ENCODE measurements at places on chromosomes 7 and 10. TPM values are rescaled to one million over a fixed set of nuclear protein-coding genes. Genes with fewer than 3 reads are reported as not detected.

PNLIPRP2 gene
- total RNA-seq: not detected

ABCC2 gene
- 1.2 TPM for total RNA-seq

VPS37D gene
- 3.6 TPM for total RNA-seq

HOGA1 gene
- not detected for total RNA-seq

SFTPA1 gene
- not detected for total RNA-seq

PTF1A gene
- total RNA-seq: not detected

SLC16A12 gene
- 3.9 TPM for total RNA-seq

SUV39H2 gene
- 4.7 TPM for total RNA-seq

CSTF2T gene
- 17.8 TPM for total RNA-seq

CDNF gene
- 2.9 TPM for total RNA-seq

DNA sequence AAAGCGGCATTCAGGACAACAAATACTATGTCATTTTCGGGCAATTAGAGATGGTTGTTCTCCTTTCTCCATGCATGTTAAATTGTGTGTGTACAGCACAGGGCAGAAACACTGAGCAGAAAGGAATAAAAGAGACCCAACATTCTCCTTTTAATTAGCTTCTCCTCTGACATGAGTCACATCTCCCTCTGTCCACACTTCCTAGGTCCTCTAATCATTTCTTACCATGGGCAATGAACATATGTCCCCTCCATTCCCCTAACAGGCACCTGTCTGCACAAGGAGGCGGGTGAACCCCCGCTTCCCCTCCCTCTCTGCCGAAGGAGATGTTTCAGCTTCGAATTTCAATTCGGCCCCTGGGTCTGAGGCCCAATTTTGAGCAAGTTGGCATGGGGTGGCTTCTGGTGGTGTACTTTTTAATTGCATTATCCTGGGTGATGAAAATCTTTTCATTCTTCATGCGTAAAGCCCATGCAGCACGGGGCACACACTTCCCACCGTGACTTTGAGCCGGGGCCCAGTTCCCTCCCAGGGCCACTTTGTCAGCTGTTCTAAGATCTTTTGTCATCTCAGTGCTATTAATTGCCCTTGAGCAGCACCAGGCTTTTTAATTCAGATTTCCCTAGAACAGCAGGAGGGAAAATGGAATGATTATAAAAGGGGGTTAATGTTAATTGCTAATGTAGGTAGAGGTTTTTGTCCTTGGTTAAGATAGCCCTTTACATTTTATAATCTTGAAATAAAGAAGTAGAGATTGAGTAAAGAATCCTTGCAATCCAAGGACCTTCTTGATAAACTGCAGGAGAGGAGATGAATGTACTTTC is 219.5 kb upstream of the NRP1 start:
- H3K36me3 ChIP-seq: no peaks in the 10 kb centered on the region
- no peak for DNase-seq
- H3K4me1 ChIP-seq: peaks cover 4% of the 10 kb centered on the region
- H3K27ac ChIP-seq: no peak overlapping the region
- H3K27me3 ChIP-seq: no peaks in the 10 kb centered on the region

DNA sequence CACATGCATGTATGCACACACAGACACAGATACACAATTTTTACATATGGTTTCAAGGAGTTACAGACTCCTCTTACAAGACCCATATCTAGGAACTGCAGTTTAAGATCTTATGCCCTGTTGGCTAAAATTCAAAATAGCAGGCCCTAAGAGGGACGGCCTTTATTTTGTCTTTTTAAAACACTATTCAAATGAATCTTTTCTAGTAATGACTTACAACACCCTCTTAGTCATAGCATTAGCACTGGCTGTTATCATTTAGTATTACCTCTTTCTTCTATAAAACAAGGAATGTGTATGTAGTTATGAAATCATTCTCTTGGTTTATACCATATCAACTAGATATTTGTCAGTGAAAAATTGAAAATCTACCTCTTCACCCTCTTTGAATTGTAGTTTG is 15.3 kb downstream of the PAPSS2 start:
- H3K4me3 ChIP-seq: no peak overlapping the region
- H3K4me1 ChIP-seq: no peaks in the 10 kb centered on the region
- no peak overlapping the region for H3K27ac ChIP-seq
- no peaks in the 10 kb centered on the region for H3K36me3 ChIP-seq
- DNase-seq: no peak

- no peaks in the 10 kb centered on the region for H3K4me1 ChIP-seq
- no peaks in the 10 kb centered on the region for H3K36me3 ChIP-seq
- H3K27ac ChIP-seq: no peak overlapping the region
- DNase-seq: no peak
- no peaks in the 10 kb centered on the region for H3K27me3 ChIP-seq
Observed at GRCh38 chr10:123526356-123527064, 139.6 kb upstream of the GPR26 start.

DNA sequence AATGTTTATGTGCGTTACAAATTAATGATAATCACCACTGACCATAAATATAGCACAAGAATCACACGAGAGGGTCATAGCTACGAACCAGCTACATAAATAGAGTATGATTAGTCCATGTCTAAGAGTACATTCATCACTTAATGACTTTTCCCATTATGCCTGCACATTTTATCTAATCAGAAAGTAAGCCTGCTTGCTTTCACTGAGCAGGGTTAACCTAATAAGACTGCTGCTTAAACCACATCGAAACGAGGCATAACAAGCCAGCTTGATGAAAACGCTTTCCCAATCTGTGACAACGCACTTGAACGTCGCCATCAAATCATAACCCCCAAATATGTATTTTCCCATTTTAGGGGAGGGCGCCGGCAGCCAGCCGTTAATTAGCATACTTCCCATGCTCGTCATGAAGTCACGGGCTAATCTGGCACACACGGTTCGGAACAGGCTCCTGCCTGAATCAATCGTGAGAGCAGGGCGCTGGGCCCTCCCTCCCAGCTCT is 71.5 kb downstream of the EBF3 start:
- no peak for DNase-seq
- H3K36me3 ChIP-seq: no peaks in the 10 kb centered on the region
- H3K27ac ChIP-seq: no peak overlapping the region
- no peaks in the 10 kb centered on the region for H3K4me1 ChIP-seq

GRCh38 chr10:50362547-50363125 is 111.3 kb upstream of the ASAH2 start:
- no peak overlapping the region for H3K27ac ChIP-seq
- peaks cover 7% of the 10 kb centered on the region for H3K4me1 ChIP-seq
- H3K36me3 ChIP-seq: no peaks in the 10 kb centered on the region
- no peak for DNase-seq

- H3K4me3 ChIP-seq: no peak overlapping the region
- no peak for DNase-seq
- no peaks in the 10 kb centered on the region for H3K27me3 ChIP-seq
Observed at GRCh38 chr7:35555934-35556333, 139.0 kb downstream of the HERPUD2 start.

- no peak overlapping the region for H3K4me3 ChIP-seq
- no peak overlapping the region for H3K27ac ChIP-seq
- H3K36me3 ChIP-seq: no peaks in the 10 kb centered on the region
- no peak for DNase-seq
- H3K4me1 ChIP-seq: peaks cover 39% of the 10 kb centered on the region
Observed at GRCh38 chr10:122122493-122122892, 133.5 kb downstream of the TACC2 start.

DNA sequence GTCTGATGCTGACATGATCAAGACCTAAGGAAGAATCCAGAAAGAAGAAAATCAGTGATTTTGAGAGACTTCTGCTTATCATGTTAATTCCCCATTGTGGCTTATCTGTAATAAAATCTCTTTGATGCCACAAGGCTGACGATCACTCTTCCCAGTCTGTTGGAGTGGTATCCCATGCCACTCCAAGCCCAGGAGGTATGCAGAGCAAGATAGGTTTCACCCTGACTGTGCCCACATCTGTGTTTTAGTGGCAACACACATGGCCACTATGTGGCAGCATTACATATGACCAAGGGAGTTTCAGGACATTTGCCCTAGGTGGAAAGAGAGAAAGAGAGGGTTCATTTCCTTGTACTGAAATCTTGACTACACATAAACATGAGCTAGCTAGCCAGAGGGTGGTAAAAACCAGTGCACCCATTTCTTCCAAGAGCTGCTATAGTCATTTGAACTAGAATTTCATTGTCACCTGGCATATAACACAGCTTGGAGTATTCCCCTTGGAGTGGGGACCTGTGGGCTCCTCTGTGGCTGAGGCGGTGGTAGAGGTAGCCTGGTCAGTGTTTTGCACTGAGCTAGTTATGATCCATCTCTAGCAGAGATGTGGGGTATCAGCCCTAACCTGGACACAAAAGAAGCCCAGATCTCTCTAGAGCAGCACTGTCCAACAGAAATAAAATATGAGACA is 20.8 kb downstream of the LAMB4 start:
- no peak for DNase-seq
- no peak overlapping the region for H3K27ac ChIP-seq
- H3K4me1 ChIP-seq: no peaks in the 10 kb centered on the region
- H3K4me3 ChIP-seq: no peak overlapping the region

- no peak for DNase-seq
- H3K27me3 ChIP-seq: no peaks in the 10 kb centered on the region
- H3K36me3 ChIP-seq: no peaks in the 10 kb centered on the region
- H3K4me3 ChIP-seq: no peak overlapping the region
- H3K27ac ChIP-seq: no peak overlapping the region
Observed at GRCh38 chr7:77736991-77737390, 40.7 kb downstream of the RSBN1L start.

DNA sequence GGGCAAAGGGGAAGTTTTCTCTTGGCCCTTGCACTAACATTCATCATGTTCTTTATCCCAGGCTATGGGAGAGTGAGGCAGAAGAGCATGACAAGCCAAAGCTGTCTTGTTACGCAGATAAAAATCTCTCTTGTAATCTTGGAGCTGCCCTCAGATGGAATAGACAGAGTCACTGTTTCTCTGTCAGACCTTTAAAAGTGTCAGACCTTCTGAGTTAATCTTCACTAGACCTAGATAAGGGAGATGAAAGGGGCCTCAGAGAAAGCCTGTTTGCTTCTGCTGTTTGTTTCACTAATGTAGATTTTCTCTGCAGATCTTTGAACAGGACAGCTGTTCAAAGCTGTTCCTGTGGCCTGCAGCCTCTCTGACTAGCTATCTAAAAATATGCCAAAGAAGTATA is 112.9 kb downstream of the KIF20B start:
- no peaks in the 10 kb centered on the region for H3K27me3 ChIP-seq
- H3K4me1 ChIP-seq: no peaks in the 10 kb centered on the region
- H3K36me3 ChIP-seq: no peaks in the 10 kb centered on the region
- H3K27ac ChIP-seq: no peak overlapping the region

DNA sequence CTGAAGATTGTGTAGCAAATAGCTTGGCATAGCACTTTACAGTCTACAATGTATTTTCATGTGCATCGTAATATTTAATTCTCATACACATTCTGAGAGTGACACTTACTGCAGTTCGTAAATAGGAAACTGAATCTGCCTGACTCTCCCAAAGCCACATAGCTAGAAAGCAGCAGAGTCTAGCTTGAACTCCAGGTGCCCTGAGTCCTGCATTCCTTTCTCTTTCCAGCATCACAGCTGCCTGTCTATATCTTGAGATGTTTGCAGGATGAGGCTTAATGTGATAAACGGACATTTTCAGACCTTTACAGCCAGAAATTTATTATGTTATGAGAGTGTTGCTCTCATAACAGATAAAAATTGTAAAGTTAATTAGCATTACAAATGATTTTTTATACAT is 132.9 kb upstream of the PLXDC2 start:
- H3K36me3 ChIP-seq: no peaks in the 10 kb centered on the region
- no peak overlapping the region for H3K27ac ChIP-seq
- H3K4me1 ChIP-seq: no peaks in the 10 kb centered on the region
- H3K27me3 ChIP-seq: no peaks in the 10 kb centered on the region
- H3K4me3 ChIP-seq: no peak overlapping the region
- no peak for DNase-seq

GRCh38 chr10:128062331-128062880 is 63.8 kb downstream of the MKI67 start:
- H3K4me1 ChIP-seq: no peaks in the 10 kb centered on the region
- peak overlapping the region; percentile 18 for H3K27ac ChIP-seq
- no peak for DNase-seq
- no peaks in the 10 kb centered on the region for H3K27me3 ChIP-seq

Measured in sigmoid colon (tissue), 7 donors.